Smooth muscle cell of the brain vasculature (primary cell): ENCODE measurements at places on chromosomes 12 and 14.

DNA sequence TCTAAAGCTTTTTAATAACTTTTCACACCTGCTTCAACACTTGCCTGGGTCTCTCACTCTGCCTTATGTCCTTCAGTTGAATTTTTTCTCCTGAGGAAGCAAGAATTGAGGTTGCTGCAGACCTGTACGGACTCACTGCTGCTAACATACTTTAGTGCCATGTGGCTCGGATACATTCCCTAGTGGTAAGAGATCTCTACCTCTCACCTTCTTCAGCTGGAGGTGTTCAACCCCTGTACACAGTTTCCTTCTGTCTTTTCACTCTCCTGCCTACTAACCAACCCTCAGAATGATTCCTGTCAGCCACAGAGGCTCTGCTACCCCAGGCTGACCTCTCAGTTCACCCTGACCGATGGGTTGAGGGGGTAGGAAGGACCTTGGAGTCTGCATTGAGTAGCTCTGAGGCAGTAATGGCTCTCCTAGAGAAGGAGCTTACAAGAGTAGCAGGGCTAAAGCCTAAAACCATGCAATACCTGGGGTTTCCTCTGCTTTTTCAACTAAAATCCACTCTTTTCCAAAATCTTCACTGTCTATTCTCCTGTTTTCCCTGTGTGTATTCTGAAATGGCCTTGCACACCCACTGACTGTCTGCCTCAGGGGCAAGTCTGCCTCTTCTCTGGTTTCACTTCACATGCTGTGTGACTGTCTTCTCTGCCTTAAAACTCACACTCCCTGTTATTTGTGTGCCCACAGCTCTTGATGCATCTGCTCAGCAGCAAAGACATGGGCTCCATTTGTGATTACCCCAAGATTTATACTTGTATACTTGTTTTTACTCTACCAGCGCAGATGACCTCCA, 14.0 kb upstream of the DHRS2 start:
- DNase-seq: no peak

DNA sequence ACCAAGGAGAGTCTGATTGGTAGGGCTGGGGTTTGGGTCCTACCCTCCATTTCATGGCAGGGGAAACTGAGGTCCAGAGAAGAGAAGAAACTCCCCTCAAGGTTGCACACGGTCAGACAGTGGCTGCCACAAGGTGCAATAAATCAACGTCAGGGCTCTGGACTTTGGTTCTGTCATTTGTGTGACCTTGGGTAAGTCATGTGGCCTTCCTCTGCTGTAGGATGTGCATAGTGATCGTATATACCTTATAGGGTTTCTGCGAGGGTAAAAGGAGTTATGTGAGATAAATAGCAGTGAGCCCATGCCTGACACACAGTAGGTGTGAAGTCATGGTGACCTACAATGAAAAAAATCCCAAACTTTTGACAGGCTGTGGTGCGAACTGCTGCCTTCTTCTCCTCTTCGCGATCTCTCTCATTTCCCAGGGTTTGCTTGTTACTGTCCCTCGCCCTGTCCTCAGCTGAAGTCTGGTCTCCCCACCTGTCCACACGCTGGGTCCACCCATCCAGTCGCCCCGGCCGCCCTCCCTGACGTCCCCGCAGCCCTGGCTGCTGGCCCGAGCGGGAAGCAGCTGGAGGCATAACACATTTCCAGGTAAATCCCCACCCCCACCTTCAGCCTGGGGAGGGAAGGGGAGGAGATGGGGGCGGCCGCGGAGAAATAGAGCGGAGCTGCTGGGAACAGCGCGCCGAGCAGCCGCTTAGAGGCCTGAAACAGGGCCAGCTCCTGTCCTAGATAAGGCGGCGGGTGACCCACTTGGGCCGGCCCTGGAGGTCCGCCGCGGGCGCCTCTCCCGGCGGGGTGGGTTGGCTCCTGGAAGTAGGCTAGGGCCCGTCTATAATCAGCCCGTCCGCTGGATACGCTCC, 1.8 kb upstream of the FAM222A start:
- no peak for DNase-seq

- no peak for DNase-seq
These were observed 45.4 kb downstream of the SYNE3 start for GRCh38 chr14:95471016-95471415.

GRCh38 chr12:99284161-99284560, 363.4 kb upstream of the GARIN6 start:
- DNase-seq: no peak

DNA sequence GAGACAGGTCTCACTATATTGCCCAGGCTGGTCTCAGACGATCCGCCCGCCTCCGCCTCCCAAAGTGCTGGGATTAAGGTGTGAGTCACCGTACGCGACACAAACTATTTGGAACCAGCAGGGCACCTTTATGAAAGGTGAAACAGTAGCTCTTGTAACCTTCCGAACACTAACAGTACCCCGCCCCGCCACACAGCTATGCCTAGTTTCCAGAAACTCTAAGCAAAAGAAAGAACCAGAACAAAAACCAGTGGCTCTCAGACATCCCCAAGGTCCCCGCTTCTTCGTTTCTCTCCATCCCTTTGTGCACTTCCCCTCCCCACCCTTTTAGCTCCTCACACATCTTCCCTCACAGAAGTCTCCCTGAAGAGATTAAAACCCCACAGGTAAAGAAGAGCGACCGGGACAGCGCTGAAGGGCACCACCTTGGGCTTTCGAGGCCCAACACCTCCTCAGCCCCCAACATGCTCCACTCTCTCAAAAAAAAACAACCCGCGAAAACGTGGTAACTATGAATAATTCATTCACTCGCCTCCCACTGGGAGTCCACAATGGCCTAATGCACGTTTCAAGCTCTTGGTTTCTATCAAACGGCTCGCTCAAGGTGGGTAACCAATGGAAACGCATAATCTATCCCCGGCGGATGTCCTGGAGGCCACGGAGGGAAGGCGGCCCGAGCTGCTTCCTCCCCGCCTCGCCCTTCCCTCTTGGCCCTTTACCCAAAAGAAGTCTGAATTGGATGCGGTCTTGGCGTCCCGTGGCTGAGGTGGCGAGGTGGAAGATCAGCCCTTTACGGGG, 877 bp downstream of the BAG5 start:
- DNase-seq: no peak

GRCh38 chr14:76514213-76514998, 138.5 kb downstream of the ESRRB start:
- DNase-seq: no peak
